ENCODE measurements at places on chromosomes 3 and 15. TPM values are rescaled to one million over a fixed set of nuclear protein-coding genes. Genes with fewer than 3 reads are reported as not detected.

The NANOGP8 gene
- total RNA-seq, result not detected

The SLCO2A1 gene
- total RNA-seq, result not detected

The C3orf20 gene
- not detected for total RNA-seq

The RTP1 gene
- not detected for total RNA-seq

The APBA2 gene
- 16.2 TPM for total RNA-seq

The LIPH gene
- total RNA-seq, result not detected

The CXCR6 gene
- 8.8 TPM for total RNA-seq

The NDN gene
- 1.3 TPM for total RNA-seq

The CHRNA3 gene
- total RNA-seq, result not detected

The CLDN1 gene
- 0.13 TPM for total RNA-seq

Measured in activated CD8-positive, alpha-beta memory T cell treated with anti-CD3 and anti-CD28 coated beads for 36 hours (primary cell).